IPS-NIHi11 (cell line): ENCODE measurements at places on chromosomes 12 and 14.

- DNase-seq: no peak
Observed at GRCh38 chr12:31999692-32000091, 40.5 kb downstream of the RESF1 start.

DNA sequence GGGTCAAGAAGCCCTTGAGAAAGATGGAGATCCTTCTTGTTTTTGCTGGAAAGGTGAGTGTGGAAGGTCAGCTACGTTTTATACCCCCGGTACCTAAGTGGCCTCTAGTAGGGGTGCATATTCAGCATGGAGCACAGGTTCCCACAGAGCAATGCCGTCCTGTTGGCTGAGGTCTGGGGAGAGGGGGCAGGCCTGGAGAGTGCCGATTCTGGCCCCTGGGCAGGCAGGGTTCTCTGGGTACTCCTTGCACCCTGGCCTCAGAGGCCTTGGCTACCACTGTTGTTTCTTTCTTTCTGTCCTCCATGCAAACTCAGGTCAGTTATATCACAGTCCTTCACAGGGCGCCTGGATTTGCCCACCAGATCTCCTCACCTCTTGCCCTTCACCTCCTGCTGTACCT, 8.5 kb downstream of the RBP5 start:
- no peak for DNase-seq

- DNase-seq: peak; percentile 56
Observed at GRCh38 chr12:69897744-69898143, 72.7 kb downstream of the MYRFL start.

GRCh38 chr12:104410786-104411185, 46.0 kb upstream of the CHST11 start:
- DNase-seq: no peak

GRCh38 chr14:38389681-38390080, 133.8 kb upstream of the CLEC14A start:
- DNase-seq: no peak

- DNase-seq: no peak
Observed at GRCh38 chr14:32846821-32847365, 91.8 kb upstream of the NPAS3 start.

- no peak for DNase-seq
Observed at GRCh38 chr12:14849661-14850060, 6.3 kb upstream of the ART4 start.

DNA sequence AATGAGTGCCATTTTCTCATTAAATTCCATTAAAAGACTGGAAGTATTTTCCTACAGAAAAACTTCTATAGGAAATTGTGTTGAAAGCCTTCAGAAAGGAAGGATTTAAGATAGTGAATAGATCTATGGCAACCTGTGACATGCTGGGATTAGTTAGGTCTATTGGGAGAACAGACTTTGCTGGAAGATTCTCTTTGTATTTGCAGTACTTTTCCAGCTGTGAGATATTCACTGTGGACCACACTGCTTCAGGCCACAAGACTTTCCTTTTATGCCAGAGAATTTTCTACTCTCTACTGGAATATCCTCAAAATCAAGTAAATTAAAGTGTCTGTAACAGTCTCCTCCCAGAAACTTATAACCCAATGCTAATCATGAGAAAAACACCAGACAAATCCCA, 136.2 kb downstream of the MYRFL start:
- DNase-seq: no peak

GRCh38 chr12:95554532-95555071, 3.3 kb upstream of the USP44 start:
- no peak for DNase-seq

GRCh38 chr12:90939382-90939781, 15.6 kb downstream of the CCER1 start:
- no peak for DNase-seq

GRCh38 chr14:59140106-59140843, 48.2 kb upstream of the DAAM1 start:
- DNase-seq: no peak
